CD4-positive, alpha-beta T cell treated with Interleukin-4 for 4 hours (primary cell): ENCODE measurements at places on chromosomes 13 and 19.

- DNase-seq: no peak
Measured at GRCh38 chr19:34734537-34735103, 577 bp downstream of the ZNF181 start.

- no peak for DNase-seq
Measured at GRCh38 chr19:10587022-10587838, at the start of gene AP1M2. Gene AP1M2, minus strand, starts transcription at chr19:10587312. Its CDS starts 81 bp downstream, at chr19:10587231.

- no peak for DNase-seq
Measured at GRCh38 chr19:3068071-3068470, 5.8 kb upstream of the TLE5 start.

GRCh38 chr13:74931698-74932433 is 550.1 kb downstream of the TBC1D4 start:
- DNase-seq: no peak
